Stimulated activated CD4-positive, alpha-beta T cell treated with anti-CD3 and anti-CD28 coated beads, Interleukin-1b, Interleukin-23, amount 100 ng/mL, for 1 hour (primary cell): ENCODE measurements at places on chromosomes 4 and X.

DNA sequence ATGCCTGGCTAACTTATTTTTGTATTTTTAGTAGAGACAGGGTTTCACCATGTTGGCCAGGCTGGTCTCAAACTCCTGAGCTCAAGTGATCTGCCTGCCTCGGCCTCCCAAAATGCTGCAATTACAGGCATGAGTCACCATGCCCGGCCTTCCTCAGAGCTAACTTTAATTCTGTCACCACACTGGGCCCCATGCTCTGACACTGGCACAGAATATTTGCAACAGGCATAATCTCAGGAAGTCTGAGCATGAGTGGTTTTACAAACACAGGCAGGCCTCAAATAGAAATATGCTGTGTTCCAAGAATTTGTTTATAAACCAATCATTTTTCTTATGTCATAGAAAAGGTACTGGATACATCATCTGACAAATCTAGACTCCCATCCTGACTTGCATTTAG, 32.7 kb upstream of the FAM9C start:
- DNase-seq = no peak

DNA sequence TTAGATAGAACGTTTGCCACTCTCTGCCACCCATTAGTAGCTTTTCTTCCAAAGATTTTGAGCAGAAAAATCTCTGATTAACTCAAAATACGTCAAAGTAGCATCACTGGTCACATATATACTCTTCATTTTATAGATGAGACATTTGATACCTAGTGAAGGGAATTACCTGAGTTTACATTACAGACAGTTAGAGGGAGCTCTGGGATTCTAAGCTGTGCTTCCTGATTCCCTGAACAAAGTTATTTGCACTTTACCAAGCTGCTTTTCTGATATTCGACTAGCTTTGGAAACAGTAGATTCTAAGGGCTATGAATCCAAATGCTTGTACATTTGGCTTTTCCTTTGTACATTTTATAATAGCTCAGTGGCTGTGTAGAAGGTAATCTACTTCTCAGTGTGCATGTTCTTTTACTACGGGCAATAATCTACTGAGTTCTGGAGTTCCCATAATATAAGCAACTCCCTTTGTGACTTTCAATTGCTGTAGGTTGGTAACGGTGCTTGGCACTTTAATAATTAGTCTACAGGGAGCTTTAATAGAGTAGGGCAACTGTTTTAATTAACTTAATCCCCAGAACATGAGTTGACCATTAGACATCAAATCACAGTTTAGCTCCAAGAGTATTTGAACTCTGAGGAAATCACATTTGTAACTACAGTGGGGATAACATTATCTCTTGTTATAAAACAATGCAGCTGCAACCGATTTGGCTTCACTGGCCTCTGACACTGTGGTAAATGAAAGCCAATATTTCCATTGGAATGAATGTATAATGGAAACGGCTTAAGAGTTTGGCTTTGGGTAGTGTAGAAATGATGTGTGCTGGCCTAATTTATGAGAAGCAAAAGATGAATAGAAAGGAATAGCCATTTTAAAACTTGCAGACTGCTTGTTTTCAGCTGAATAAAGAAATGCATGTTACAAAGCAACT, 1602.4 kb downstream of the STIM2 start:
- DNase-seq = no peak

DNA sequence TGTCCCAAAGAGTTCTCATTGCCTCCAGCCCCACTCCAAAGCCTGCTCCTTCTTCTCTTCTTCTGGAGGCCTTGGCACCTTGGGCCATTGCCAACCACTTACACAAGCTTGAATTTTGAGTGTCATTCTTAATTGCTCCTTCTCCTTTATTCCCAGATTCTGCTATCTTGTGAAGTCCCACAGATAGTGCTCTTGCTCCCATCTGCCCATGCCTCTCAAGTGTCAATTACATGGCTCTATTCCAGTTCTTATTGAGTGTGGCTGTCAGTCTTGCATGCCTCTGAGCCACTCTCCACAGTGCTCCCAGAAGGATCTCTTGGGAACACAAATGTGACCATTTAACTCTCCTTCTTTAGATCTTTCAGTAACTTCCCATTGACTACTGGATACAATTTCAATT, 117.3 kb upstream of the SFRP2 start:
- no peak for DNase-seq

GRCh38 chrX:46180258-46180687, 364.9 kb downstream of the ZNF674 start:
- DNase-seq = no peak

GRCh38 chrX:39157796-39158195, 356.5 kb downstream of the MID1IP1 start:
- no peak for DNase-seq

DNA sequence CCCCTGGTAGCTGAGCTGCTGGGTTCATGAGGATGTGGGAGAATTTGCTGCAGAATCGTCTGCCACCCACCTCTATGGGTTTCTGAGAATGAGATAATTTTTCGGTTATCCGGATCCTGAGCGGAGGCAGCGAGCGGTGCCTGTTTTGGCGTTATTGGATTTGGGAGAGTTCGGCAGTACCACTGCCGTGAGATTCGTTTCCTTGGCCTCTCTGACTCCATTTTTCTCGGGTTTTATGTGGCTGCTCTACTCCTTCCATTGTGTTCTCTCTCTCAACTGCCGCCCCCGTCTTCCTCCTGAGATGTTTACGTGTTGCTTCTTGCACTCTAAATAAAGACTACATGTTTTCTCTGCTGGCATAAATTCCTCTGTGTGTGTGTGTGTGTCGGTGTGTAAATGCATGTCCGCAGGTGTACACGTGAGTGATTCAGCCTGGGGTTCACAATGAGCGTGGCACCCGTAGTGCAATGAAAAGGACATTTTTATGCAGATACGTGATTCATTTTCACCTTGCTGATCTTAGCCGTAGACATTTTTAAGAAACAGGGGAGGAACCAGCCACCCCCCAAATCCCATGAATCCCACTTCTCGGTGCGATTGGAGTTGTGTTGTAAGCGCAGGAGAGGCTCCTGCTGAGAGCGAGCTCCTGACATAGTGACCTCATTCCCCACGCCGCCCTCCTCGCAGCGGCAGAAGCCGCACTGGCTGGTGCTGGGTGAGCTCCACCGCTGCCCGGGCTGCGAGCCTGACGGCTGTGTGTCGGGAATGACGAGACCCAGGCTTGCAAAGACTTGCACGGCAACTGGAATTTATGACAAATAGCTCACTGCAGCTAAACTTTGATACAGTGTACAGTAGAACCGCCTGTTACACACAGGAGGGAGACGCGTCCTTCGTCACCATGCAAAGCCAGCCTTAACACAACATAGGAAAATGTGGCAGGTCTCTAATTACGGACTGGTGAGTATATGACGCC, 82.2 kb downstream of the STOX2 start:
- no peak for DNase-seq

DNA sequence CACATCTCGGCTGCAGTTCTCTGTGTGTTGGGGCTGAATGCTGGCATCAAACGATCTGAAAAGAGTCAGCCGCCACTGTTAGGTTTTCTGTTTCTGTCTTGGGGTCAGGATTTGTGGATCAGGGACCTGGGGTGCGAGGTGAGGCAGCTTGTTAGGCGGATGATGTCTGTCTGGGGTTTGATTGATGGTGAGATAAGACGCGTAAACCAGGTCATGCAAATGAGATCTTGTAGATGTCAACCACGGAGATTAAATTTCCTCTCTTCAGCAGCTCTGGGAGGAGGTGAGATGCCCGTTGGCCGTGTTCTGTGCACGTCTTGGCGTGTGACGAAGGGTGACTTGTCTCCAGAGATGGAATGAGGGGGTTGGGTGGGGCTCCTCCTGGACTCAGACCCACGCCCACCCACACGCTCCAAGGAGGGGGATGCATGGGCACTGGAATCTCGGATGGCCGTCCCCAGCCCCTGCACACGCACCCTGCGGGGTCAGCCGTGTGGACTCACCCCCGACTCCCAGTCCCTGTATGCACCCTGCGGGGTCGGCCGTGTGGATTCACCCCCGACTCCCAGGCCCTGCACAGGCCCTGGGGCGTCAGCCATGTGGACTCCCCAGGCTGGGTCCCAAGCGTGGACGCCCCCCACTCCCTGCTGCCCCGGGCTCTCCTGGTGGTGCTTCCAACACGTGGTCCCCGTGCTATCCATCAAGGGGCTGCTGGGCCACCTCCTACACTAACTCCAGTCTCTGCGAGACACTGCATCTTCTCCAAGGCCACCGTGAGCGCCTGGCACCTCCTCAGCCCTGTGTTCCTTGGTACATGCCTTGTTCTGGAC, 16.0 kb upstream of the UVSSA start:
- DNase-seq = no peak

GRCh38 chrX:118181030-118181429, 64.4 kb upstream of the KLHL13 start:
- DNase-seq = no peak

DNA sequence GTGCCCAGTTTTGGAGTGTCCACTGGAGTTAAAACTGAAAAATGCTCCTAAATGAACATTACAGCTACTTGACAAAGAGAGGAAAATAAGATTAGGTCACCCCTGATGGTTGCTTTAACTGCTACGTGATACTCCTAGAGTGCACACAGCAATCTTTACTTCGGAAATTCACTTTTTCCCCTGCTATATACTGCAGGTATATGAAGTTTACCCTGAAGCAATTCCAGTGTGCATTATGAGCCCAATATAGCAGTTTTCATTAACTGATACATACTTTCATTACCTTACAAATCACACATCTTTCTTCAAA, 773 bp upstream of the ZNF827 start:
- no peak for DNase-seq

DNA sequence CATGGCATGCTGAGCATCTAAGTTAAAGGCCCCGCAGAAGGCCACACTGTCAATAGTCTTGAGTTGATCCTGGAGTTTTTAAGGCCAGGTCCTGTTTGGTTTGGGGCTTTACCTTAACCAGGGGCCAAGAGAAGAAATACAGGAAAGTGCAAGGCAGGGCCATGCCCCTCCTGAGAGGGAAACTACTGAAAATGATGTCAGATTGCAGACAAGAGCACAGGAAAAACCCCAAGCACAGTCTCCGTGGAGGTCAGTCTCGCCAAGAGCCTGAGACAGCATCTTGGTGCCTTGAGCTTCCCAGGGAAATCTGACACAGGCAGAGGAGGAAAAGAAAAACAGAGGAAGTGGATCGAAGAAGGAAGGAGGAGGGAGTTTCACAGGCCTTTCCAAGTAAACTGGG, 32.2 kb upstream of the GATB start:
- no peak for DNase-seq
